ENCODE measurements at places on chromosomes 1 and 21.

GRCh38 chr21:34826836-34827235 is 158.0 kb downstream of the CLIC6 start:
- DNase-seq = no peak

GRCh38 chr1:27322569-27323240 is 742 bp downstream of the TMEM222 start:
- DNase-seq = no peak

- no peak for DNase-seq
Observed at GRCh38 chr1:53702341-53702740, 36.6 kb downstream of the GLIS1 start.

DNA sequence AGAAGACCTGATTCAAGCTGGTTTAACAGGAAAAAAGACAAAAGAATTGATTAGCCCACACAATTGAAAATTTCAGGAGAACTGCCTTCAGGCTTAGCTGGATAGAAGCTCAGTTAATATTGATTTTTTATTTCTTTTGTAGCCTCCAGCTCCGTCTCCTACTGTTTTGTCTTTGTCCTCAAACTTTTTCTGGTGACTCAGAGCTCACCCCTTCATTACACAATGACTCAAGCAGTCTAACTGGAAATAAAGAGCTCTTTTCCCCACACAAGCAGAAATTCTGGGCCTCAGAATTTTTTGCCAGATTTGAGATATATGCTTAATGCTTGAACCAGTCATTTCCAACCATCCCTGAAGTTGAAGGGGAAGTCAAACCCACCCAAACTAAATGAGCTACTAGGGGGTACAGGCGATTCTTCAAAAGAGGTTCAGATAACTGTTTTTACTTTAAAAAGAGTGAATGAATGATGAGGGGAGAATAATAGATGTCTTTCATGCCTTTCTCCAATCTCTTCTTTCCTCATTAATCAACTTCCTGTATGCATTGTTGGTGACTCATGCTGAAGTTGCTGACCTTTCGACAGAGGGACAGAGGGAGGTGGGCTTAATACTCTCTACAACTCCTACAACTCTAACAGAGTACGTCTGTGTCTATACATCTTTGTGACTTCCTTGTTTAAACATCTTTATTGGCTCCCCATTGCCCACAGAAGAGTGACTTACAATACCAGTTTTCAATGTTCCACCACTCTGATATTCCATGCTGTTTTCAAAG is 6.2 kb upstream of the ACP6 start:
- DNase-seq = no peak

- no peak for DNase-seq
Observed at GRCh38 chr1:167440345-167440744, 78.0 kb downstream of the CD247 start.

DNA sequence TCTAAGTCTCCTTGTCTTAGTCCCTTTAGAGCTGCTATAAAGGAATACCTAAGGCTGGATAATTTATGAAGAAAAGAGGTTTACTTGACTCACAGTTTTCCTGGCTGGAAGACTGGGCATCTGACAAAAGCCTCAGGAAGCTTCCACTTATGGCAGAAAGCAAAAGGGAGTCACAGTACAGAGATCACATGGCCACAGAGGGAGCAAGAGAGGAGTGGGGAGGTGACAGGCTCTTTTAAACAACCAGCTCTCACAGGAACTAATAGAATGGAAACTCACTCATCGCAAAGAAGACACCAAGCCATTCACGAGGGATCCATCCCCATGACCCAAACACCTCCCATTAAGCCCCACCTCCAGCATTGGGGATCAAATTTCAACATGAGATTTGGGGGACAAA is 68.8 kb downstream of the DDAH1 start:
- no peak for DNase-seq

DNA sequence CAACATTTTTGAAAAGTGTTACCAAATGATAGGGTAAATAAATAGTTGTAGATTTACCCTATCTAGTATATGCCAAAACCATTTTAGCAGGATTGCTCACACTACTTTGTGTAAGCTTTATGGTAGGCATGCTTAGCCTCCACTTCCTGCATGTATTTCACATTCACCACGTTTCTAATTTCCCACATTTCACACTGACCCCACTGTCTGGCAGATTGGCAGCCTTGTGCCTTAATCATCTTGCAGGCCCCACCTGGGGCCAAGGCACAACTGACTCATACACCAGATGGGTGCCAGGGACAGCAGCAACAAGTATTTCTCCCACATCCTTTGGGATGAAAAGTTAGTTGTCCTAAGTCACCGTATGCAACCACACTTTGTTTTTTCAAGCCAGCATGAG is 21.2 kb upstream of the CENPF start:
- no peak for DNase-seq

DNA sequence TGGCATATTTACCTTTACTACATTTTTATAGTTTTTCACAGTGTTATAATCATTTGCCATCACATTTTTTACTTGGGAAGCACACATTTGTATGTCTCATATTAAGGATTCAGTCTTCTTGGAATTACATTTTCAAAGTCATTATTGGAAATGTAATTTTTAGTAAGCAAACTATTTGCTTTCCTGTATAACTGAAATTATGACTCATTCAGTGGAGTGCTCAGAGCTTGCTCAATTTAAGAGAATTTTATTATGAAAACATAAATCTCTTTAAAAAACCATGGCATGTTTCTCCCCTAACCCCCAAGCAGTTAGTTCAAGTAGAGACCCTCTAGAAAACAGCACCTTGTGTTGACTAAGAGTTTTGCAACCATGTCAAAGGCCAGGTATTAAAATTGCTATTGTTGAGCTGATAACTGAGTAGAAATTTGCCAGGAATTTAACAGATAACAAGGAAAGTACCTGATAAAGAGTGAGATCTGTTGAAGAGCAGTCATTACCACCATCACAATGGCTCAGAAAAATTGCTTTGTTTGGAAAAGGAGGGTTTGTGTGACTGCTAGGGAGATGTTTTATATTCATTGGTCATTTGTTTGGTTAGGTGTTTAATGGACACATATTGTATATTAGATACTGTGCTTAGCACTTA is 105.9 kb downstream of the KCNK2 start:
- peak; percentile 24 for DNase-seq

- DNase-seq = no peak
Observed at GRCh38 chr1:229266274-229266673, 4.6 kb upstream of the RAB4A start.

- no peak for DNase-seq
Observed at GRCh38 chr1:2554621-2555387, 1.4 kb upstream of the TNFRSF14 start.

DNA sequence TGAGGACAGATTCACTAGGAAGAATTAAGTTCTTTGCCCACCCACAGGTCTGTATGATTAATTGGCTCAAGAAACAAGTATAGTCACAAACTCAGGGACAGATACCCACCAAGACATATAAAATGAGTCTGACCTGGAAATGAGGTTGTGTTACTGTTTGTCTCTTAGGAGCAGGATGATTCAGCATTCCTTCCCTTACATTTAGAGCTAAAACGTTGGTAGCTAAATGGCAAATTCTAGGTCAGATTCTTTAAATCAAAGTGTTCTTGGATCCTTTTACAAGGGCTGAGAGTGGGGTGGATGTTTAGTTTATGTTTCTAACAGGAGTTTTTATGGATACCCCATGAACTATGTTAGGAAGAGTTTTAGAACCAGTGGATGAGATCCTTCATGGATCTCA is 4.7 kb downstream of the RIMKLA start:
- no peak for DNase-seq

DNA sequence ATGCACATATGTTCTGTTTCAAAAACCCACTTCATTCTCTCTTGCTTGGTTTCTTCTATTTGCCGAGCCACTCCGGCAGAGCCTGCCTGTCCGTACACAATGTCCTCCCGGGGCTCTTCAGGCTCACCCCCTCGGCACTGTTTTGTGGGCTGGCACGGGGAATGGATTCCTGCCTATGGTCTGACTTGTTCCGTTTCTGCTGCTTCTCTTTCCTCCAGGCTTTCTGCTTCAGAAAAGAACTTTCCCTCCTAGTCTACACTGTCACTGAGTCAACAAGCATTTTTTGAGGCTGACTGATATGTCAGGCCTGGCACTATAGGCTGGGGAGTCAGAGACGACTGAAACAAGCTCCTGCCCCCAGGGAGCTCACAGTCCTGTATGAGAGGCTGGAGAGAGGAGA is 28.4 kb upstream of the SARS1 start:
- DNase-seq = no peak

- DNase-seq = no peak
Observed at GRCh38 chr1:210505601-210506496, 177.1 kb downstream of the HHAT start.

GRCh38 chr1:233459470-233459945 is 132.0 kb downstream of the MAP3K21 start:
- no peak for DNase-seq

DNA sequence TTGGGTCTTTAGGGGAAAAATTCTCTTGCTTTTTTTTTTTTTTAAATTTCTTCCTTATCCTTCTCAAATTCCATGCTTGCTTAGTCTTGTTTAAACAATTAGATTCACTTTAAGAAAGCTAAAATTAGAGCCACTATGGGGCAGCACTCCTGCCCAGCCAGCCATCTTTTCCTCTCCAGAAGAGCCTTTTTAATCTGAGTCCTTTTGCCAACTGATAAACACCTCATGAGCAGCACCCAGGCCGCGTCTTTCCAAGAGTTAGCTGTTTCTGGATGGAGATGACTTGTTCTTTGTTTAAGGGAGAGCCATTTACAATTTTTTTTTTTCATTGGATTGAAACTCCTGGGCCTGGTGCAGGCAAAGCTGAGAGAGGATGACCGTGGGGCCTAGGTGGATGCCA is 53.3 kb upstream of the TSPAN2 start:
- DNase-seq = no peak

GRCh38 chr1:3463408-3463863 is 9.0 kb downstream of the ARHGEF16 start:
- DNase-seq = no peak

GRCh38 chr1:180603223-180603849 is 28.5 kb upstream of the XPR1 start:
- no peak for DNase-seq

- DNase-seq = peak; percentile 23
Observed at GRCh38 chr21:42309753-42310213, 5.4 kb downstream of the TFF3 start.

DNA sequence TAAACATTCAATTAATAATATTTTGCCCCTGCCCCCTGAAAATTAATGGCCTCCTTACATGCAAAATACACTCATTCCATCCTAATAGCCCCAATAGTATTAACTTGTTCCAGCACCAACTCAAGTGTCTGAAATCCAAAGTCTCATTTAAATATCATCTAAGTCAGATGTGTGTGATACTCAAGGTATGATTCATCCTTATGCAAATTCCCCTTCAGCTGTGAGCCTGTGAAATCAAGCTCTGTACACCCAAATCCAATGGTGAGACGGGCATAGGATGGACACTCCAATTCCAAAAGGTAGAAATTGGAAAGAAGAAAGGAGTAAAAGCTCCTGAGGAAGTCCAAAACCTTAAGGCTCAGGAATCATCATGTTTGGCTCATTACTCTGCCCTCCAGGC is 83.5 kb downstream of the HHAT start:
- DNase-seq = no peak

DNA sequence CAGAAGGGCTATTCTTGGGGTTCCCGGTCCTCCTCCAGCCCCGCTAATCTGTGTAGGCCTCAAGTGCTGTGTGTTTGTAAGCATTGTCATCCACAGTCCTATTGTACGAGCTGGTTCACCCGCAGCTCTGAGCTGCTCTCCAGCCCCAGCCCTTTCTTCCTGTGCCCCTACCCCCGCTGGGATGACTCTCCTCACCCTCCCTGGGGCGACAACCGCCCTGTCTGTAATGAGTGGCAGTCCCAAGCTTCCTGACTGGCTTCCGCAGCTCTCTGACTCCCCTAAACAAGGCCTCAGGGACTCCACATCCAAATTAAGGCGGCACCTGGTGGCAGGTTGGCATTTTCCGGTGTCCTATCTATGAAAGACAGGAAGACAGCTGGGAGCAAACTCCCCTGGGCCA is 45.8 kb downstream of the TFF3 start:
- DNase-seq = no peak

DNA sequence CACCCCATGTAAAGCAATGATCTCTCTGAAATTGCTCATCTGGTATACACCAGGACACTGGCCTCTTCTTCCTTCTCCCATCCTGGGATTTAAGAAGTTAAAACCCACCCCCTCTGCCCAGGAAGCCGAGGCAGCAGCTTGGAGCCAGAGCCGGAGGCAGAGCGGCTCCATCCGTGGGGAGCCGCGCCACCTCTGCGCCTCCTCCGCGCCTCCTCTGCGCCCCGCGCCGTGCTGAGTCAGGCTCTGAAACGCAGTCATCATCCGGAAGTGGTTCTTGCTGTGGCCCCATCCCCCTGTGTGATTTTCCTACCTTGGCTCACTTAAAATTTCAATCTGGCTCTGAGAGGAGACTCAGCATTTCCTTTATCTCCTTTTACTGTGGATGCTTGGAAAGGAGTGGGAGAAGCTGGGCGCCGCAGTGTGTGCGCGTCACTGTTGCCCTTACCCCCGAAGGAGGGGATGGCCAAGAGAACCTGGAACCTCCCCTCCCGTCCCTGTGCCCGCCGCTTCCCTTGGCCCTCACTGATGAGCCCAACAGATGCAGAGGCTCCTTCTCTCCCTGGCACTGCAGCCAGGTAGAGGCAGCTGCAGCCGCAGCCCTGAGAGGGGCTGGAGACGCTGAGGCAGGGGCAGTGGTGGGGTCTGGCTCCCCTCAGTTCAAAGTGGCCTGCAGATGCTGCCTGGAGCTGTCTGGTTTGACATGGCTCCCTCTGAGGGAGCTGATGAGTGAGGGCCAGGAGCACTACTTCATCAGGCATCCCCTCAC is 15.3 kb upstream of the NPHP4 start:
- no peak for DNase-seq

Measured in NCI-H774 (cell line).